Stimulated activated CD4-positive, alpha-beta T cell treated with anti-CD3 and anti-CD28 coated beads, Interleukin-1b, Interleukin-23, amount 100 ng/mL, for 1 hour (primary cell): ENCODE measurements at places on chromosomes 1 and 21.

DNA sequence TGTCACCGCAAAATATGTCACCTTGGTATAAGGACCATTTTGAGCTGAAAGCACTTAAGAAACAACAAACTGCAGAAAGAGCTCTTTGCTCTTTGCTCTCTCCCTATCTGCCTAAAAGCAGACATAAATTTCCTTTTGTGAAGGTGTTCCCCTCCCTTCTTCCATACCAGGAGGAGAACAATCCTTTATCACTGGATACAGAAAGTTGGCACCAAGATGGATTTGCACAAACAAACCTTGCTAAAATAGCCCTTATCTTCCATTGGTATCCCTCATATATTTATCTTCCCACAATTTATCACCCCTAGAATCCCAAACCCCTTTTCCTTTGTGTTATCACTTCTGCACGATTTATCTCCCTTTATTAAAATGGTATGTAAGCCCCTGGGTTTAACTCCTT, 51.4 kb downstream of the DPYD start:
- DNase-seq = no peak

- DNase-seq = no peak
Observed at GRCh38 chr1:27713869-27714513, 11.8 kb upstream of the FAM76A start.

DNA sequence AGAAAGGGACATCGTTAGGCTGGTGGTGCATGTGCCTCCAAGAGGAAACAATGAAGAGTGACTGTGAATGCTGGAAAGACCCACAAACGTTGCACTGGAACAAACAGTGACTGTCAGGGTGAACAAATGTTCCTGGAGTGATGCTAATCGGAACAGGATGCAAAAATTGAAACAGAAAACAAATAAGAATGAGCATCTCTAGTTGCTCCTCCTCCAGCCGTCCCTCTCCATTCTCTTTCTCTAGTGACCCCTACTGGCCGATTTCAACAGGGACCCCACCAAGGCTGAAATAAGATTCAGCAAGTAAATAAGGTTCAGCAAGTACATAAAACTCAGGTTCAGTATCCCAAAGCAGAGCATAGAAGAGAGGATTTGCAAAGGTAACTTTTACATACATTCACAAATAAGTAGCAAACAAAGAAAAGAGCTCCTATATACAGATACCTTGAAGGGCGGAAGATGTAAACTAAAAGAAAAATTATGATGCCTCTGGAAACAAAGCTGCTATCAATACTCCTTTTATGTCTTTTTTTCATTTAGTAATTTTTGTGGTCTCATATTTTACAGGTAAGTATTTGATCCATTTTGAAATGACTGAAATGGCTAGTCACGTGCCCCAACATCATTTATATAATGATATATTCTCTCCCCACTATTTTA, 836.1 kb upstream of the ADAMTS5 start:
- no peak for DNase-seq

DNA sequence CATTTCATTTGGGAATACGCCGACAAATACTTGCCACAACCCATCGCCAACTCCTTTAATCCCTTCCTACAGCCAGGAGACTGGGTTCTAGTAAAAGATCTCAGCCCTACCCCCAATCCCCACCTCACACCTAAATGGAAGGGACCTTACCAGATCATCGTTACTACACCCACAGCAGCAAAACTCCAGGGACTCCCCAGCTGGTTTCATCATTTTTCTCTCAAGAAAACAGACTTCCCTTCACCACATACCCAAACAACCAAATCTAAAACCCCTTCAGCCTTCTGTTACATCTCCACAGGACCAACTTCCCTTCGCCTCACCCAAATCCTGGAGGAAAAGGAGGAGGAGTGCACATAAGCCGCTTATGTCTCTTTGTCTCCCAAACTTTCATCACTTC, 23.7 kb upstream of the SLC2A5 start:
- DNase-seq = no peak

GRCh38 chr1:30726236-30726635, 2.9 kb upstream of the MATN1 start:
- no peak for DNase-seq

DNA sequence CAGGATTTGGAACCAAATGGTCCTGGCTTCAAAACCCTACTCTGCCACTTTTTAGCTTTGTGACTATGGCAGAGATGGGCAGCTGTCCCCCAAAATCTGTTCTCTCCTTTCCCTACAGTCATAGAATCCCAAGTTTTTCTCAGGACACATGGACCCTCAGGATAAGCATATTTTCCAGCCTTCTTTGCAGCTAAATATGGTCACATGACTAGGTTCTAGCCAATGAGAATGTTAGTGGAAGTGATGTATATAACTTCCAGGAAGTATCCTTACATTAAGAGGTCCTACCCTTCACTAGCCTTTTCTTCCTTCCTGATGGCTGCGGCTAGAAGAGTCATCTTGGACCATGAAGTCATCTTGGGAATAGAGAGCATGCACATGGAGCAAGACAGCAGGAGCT, 5.9 kb downstream of the IGSF3 start:
- DNase-seq = no peak

- no peak for DNase-seq
Observed at GRCh38 chr1:181091309-181092040, 3.0 kb downstream of the IER5 start.

DNA sequence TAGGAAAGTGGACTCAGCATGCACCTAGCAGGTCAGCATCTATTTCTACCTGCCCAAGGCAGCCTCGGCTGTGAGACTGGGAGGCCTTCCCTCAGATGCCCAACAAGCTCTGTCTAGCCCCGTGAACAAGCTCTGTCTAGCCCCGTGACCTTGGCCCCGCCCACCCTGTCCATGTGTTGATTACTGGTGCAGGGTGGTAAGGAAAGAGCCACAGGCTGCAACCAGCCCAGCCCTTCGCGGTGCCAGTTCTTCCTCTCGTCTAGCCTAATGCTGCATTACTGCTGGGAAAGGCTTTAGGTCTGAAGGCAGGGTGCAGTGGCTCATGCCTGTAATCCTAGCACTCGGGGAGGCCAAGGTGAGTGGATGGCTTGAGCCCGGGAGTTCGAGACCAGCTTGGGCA, 2.2 kb downstream of the GPR153 start:
- no peak for DNase-seq

GRCh38 chr1:64229307-64229706, 25.9 kb downstream of the UBE2U start:
- DNase-seq = no peak

DNA sequence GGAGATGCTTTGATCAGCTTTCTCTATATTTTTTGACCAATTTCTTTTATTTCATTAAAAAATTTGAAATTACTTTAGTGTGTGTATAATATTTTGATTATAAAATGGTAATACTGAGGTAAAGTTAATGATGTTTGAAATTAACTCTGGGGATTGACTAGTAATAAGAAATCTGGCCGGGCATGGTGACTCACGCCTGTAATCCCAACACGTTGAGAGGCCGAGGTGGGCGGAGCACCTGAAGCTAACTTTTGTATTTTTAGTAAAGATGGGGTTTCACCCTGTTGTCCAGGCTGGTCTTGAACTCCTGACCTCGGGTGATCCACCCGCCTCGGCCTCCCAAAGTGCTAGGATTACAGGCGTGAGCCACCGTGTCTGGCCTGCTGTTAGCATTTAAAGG, 17.5 kb downstream of the SCP2 start:
- no peak for DNase-seq

- no peak for DNase-seq
Observed at GRCh38 chr1:7771823-7772299, 765 bp downstream of the VAMP3 start.

GRCh38 chr1:198734323-198735008, 95.6 kb downstream of the PTPRC start:
- no peak for DNase-seq

GRCh38 chr1:35931446-35932157, 697 bp downstream of the AGO3 start:
- no peak for DNase-seq

GRCh38 chr21:40567501-40567900, 279.5 kb downstream of the DSCAM start:
- no peak for DNase-seq

DNA sequence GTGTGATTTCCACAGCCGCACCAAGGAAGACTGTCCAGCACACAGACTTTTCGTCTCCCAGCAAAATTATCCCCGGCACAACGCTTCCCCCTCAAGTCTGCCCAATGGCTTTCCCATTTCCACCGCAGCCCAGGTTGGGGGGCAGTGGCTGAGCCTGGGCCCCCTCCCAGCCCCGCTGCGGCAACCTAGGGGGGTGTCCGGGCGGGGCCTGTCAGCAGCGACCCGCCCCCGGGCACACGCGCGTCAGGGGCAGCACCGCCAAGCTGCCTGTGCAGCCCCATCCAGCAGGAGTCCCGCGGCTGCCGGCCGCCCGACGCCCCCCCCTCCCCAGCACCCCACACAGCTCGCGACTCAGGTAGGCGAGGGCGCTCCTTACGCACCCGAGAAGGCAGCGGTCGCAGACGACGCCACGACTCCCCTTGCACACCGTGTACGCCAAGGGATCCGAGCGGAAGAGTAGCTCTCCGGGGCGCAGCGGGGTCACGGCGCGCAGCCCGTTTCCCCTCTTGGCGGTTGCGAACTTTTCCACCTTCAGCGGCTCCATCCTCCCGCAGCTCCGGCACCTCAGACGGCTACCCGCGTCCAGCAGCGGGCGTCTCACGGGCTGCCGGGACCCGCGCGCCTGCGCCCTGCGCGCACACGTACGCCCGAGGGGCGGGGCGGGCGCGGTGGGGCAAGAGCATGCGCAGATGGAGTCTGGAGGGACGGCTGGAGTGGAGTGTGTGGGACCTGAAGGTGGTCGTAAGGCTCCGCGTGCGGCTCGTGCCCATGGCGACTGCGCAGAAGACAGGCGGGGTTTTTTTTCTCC, at the start of gene SMYD3:
TSS of gene SMYD3 (minus strand) at position 606 of the 808 bp plus-strand sequence.
- DNase-seq = peak; percentile 44

- DNase-seq = no peak
Observed at GRCh38 chr21:34031835-34032370, 41.5 kb upstream of the MRPS6 start.

DNA sequence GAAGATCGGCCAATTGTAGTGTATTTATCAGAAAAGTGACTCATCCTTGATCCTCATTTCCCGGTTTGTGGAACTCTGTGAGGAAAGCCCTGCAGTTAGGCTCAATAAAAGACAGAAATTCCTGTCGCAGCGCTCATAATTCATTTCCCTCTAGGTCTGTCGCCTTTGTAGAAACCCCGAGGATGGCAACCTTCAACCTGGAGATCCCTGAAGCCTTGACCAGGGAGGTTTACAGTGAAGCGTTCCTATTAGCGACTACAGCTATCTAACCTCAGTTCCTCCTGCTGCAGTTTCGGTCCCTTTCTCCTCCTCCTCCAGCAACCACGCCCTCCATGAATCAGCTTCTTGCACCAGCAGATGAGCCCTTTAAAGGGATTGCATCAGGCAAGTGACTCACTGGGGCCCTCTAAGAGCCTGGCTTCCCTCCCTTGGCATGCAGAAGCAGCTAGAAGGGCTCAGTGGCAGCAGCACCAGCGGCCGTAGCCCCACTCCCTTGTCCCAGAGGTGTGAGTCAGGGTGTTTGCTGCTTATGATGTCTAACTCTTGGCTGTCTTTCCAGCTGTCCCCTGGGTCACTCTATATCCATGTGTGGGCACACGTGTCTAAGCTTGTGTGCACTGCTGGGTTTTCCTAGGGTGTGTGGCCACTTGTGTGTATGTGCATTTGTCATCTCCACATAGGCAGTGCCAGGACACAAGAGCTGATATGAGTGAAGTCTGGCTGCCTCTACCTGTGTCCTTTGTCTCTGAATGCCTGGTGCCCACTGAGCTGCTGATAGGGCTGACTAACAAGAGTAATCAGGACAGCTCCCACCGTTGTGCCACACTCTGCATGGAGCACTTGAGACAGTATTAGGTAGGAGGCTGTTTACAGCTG, 779 bp upstream of the STK40 start:
- peak; percentile 71 for DNase-seq

DNA sequence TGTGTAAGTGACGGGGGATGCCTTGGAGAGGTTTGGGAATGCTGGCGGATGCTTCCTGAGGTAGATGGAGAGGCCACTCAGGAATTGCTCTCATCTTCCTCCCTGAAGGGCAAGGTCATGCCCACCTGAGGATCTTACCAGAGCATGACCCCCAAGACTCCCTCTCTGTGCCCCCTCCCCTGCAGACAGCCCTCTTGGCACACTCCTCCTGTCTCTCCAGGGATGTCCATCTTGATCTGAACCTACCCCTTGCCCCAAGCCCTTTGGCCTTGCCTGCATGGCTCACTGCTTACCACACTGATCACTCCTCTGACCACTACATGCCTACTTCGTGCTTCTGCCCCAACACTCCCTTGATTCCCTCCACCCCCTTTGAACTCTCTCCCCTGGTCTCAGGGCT, 17.9 kb upstream of the MPL start:
- no peak for DNase-seq

DNA sequence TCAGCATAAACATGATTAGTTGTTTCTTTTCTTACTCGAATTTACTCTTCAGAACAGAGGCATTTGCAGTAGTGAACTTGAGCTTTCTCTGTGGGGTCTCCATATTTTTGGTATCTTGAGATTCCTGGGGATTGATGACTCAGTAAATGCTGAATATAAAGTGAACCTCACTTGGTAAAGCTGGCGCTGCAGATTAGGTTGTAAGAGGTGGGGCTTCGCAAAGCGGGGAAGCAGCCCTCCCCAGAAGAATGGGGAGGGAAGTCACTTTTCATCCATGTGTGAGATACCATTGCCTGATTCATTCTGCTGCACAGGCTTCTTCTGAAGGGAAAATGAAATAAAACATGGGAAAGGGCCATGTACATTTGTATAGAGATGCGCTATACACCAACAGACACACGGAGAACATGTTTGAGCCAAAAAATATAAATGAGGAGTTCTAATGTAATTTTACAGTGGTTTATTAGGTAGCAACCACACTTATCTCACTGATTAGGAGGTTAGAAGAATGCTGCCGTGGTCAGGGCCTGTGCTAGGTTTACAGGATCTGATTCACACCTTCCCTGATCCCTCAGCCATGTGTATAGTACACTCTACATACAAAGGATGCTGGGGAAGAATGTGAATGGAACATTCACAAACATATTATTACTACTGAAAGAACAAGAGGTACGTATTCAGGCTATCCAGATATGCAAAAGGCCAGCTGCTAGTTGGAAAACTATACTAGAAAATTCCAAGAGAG, 63.5 kb downstream of the DNTTIP2 start:
- no peak for DNase-seq

- no peak for DNase-seq
Observed at GRCh38 chr1:107529511-107530149, 388.8 kb downstream of the NTNG1 start.

DNA sequence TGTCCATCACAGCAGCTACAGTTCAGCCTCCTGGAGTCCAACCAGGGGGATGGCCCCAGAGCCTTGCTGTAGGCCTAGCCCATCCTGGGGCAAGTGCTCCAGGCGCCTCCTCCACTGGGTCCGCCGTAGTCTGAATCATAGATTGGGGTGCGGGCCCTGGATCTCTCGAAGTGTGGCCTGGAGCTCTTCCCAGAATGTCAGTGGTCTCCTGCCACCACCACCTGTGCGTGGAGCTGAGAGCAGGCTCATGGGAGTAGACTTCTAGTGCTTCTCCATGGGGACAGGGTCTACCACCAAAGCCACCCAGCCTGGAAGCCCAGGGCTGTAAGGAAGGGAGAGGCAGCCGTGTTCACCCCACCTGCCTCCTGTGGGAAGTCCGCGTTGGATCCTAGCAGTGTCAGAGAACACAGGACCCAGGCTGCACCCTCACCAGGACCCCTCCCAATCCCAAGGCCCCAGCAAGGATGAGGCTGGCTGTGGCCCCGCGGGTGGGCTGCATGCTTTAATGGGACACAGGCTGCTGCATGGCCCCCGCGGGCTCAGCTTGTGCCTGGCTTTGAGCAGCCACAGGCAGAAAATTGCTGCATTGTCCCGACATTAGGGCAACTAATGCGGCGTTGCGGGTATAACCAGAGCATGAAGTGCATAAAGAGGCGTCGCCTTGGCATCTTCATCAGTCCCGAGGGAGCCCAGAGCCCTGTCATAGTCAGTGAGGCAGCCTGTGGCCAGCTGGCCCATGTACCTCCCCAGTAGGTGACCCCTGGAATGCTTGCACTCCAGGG, 735 bp upstream of the HES3 start:
- no peak for DNase-seq
